Epithelial cell of prostate (primary cell): ENCODE measurements at places on chromosomes 3 and 15.

GRCh38 chr15:25795712-25796111, 67.4 kb downstream of the ATP10A start:
- DNase-seq = no peak

GRCh38 chr15:75606711-75607699, 18.5 kb downstream of the SNUPN start:
- DNase-seq = no peak

GRCh38 chr3:9512456-9513045, 41.1 kb downstream of the LHFPL4 start:
- DNase-seq = no peak

- no peak for DNase-seq
Observed at GRCh38 chr3:75978686-75979085, 193.3 kb upstream of the ZNF717 start.

DNA sequence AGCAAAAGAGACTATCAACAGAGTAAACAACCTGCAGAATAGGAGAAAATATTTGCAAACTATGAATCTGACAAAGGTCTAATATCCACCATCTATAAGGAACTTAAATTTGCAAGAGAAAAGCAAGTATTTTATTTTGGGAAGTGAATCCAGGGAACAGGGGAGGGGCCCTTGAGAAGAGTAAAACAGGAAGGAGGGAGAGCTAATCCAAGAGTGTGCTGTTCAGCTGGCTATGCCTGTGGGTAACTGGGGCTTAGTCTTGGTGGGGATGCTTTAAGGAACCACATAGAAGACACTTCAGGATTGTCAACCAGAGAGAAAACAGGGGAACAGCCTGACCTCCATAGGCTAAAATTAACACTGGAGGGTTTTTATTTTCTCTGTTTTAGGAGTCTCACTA, 3.9 kb upstream of the HHLA2 start:
- DNase-seq = no peak

- DNase-seq = no peak
Observed at GRCh38 chr3:48656841-48657281, 5.8 kb downstream of the CELSR3 start.
